ENCODE measurements at places on chromosomes 2 and 18.

- DNase-seq = no peak
Observed at GRCh38 chr2:177254433-177255226, 9.9 kb downstream of the NFE2L2 start.

DNA sequence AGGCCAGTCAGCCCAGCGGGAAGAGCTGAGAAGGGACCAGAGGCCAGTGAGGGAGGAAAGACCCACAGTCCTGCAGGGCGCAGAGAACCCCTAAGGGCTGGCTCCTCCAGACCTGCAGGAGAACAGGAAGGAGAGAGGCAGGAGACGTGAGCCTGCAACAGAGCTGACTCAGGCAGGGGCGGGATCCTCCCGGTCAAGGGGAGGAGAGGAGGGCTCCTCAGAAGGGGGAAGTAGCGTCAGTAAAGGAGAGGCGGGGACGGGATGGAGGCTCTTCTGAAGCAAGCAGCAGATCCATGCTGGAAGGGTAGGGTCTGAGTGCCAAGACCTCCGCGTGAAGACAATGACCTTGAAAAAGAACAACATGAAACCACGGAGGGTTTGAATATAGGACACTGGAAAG lies 50.8 kb downstream of the TRABD2A start:
- no peak for DNase-seq

GRCh38 chr2:68432696-68433658 lies 34.1 kb downstream of the FBXO48 start:
- no peak for DNase-seq

- no peak for DNase-seq
Observed at GRCh38 chr2:142840436-142840835, 37.0 kb upstream of the KYNU start.

- no peak for DNase-seq
Observed at GRCh38 chr2:126946318-126947102, 47.8 kb downstream of the TEX51 start.

- no peak for DNase-seq
Observed at GRCh38 chr18:59263661-59264060, 9.6 kb downstream of the RAX start.

DNA sequence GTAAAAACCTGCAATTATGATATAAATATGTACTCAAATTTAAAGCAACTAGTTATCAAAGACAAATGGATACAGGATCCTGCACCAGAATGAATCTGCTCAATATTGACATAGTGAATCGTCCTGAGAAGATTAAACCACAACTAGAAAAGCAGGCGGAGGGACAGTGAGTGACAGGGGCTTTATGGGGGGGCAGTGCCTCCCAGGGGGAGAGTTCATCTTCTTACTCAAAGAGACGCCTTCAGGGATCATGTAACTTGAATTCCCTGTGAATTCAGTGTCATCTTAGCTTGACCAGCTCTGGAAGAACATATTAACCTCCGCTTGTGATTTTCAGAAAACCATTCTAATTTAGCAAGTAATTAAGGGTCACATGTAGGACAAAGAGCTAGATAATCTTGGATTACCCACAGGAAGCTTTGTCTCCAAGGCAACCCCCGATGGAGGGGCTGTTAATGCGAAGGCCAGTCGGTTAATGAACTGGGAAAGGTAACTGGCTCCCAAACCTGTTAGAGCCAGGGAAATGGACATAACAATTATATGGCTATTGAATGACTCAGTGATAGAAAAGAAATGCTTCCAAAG lies 17.4 kb upstream of the LMAN1 start:
- no peak for DNase-seq

DNA sequence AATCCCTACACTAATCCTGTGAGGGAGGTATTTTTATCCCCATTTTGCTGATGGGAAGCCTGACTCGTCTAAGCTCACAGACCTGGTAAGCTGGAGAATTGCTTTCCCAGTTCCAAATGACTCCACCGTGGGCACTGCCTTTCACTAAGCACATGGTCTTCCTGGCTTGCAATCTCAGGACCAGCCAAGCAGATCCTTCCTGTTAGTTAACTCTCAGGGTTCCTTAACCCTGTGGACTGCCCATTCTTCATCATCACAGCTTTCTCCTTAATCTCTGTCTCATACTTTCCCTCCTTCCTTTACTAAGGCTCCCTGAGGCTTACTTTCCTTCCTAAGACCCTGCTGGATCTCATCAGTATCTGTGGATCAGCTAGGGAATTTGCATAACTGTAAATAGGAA lies 122.2 kb upstream of the ZEB2 start:
- no peak for DNase-seq

- no peak for DNase-seq
Observed at GRCh38 chr2:12463189-12463588, 253.5 kb upstream of the TRIB2 start.

- no peak for DNase-seq
Observed at GRCh38 chr2:27960237-27960912, 69.8 kb downstream of the BABAM2 start.

GRCh38 chr2:127416506-127417001 lies 1.7 kb upstream of the PROC start:
- no peak for DNase-seq

GRCh38 chr18:10923141-10923540 lies 226.2 kb downstream of the PIEZO2 start:
- DNase-seq = no peak

All from activated naive CD4-positive, alpha-beta T cell (primary cell).